ENCODE measurements at places on chromosomes 1 and 21.

GRCh38 chr1:53878492-53879105, 11.0 kb downstream of the YIPF1 start:
- DNase-seq, result no peak

- DNase-seq, result no peak
Observed at GRCh38 chr1:215895276-215895675, 328.2 kb downstream of the KCTD3 start.

DNA sequence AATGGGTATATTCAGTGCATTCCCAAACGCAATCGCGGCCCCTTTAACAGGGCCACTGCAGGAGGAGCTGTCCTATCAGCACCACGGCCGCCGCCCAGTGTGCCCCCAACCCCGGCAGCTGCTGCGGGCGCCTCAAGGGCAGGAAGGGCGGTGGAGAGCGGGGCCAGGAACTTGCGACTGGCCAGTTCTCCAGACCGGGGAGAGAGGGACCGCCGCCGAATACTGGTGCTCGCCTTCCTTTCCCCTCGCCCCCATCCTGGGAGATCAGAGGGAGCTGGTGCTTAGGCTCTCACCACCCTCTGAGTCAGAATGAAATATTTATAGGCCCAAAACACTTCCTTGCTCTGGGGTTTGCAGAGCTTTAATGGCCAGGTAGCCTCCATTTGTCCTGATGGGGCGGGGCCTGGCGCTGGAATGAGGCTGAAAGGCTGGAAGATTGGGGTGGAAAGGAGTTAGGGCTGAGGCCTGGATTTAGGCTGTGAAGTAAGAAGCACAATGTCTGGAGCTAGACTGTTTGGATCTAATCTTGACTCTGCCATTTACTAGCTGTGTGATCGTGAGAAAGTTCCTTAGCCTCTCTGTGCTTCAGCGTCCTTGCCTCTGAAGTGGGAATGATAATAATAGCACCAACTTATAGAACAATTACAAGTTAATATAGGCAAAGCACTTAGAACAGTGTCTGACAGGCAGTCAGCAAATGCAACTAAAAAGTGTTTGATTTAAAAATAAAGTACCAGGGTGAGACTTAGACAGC, 75.5 kb downstream of the NAV1 start:
- DNase-seq, result no peak

- DNase-seq, result no peak
Observed at GRCh38 chr1:58768191-58768731, 15.6 kb downstream of the JUN start.

GRCh38 chr1:226400519-226401354, 7.2 kb downstream of the PARP1 start:
- no peak for DNase-seq

GRCh38 chr1:179121159-179121938, 39.5 kb downstream of the TOR3A start:
- DNase-seq, result peak; percentile 83

GRCh38 chr1:52139817-52140540, 1.9 kb upstream of the ZFYVE9 start:
- no peak for DNase-seq

DNA sequence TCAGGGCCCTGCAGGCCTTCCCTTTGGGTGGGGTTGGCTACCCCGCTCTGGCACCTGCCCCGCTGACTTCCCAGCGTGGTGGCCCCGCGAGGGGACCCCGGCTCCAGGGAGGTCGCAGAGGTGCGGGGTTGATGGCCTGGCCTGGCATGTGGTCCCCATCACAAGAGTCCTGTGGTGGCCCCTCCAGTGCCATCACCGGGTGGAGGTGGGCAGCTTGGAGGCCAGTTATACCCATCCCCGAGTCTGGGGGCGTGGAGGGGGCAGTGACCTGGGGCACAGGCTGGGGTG, 26.8 kb downstream of the PRMT2 start:
- no peak for DNase-seq

GRCh38 chr1:25072461-25072860, 142.4 kb upstream of the RUNX3 start:
- no peak for DNase-seq

GRCh38 chr1:47938520-47938919, 58.7 kb downstream of the TRABD2B start:
- DNase-seq, result no peak

GRCh38 chr1:212219679-212220463, 65.3 kb upstream of the PPP2R5A start:
- DNase-seq, result no peak

DNA sequence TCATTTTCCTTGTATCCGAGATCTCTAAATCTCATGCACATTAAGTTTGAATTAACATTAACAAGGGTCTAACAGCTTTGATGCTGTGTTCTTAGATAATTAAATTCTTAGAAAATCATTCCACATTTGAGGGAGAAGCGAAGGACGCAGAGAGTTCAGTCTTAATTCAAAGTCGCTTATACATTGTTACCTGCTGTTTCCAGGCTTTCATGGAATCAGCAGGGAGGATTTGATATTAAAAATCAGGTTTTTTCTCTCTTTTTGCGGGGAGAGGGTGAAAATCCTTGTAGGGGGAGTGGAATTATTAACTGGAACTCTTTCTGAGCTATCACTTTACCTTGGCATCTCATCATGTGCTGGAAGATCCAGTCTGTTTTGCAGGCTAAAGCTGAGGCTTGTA, 27.7 kb upstream of the DAB1 start:
- no peak for DNase-seq

- no peak for DNase-seq
Observed at GRCh38 chr1:218591966-218592365, 246.8 kb downstream of the TGFB2 start.

GRCh38 chr1:50637460-50637859, 214.2 kb upstream of the DMRTA2 start:
- DNase-seq, result no peak

DNA sequence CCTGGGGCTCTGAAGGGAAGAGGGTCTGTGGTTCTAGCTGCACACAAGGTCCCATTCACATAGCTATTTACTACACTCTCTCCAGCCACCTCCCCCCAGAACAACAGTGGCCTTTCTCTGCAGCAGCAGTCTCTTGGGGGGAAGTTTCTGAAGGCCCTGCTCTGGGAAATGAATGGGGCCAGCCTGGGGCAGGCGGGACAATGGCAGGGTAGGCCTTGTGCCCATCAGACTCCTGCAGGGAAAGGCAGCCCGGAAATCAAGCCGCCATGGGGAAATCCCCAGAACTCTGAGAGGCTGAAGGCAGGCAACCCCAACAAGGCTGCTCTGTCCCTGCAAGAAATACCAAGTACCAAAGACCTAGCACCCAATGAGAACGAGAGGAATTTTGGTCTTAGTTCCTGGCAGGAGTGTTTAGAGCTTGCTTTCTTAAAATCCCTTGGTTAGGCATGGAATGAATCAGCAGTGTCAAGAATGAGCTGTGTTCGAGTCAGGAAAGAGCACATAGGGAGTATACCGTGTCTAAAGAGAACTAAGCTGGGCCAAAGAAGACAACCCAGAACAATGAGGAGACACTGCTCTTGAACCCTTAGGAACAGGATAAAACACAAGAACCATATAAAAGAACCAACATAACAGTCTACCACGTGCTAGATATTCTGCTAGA, 11.3 kb downstream of the ARHGEF11 start:
- DNase-seq, result no peak

- no peak for DNase-seq
Observed at GRCh38 chr1:162151900-162152829, 82.7 kb downstream of the NOS1AP start.

GRCh38 chr21:18449605-18450550, 46.3 kb upstream of the TMPRSS15 start:
- DNase-seq, result no peak

GRCh38 chr1:57492586-57493226, 68.8 kb upstream of the DAB1 start:
- no peak for DNase-seq

- DNase-seq, result no peak
Observed at GRCh38 chr1:240577095-240577494, 34.9 kb downstream of the GREM2 start.

DNA sequence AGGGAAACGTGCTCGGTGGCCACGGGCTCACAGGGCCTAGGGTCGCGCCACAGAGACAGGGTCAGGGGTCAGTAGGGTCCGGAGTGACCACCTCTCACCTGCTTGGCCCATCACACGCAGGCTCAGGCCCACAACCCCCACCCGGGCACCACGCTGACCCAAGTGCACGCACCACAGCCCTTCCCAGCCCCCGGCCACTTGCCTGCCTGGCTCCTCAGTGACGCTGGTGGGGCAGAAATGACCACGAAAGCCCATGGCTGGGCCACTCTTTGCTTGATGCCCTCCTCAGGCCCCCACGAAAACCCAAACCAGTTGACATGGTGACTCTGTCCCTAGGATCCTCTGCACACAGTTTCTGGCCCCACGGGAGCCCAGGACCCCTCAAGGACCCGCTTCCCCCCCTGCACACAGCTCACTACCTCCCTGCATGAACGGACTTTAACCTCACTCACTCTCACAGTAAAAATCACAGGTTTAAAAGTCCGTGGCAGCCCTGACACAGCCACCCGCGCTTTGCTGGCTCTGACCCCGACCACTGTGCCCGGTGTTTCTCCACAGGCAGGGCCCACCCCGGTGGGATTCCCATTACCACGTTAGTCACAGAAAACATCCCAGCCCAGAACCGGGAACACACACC, 20.7 kb downstream of the NADK start:
- DNase-seq, result peak; percentile 57

DNA sequence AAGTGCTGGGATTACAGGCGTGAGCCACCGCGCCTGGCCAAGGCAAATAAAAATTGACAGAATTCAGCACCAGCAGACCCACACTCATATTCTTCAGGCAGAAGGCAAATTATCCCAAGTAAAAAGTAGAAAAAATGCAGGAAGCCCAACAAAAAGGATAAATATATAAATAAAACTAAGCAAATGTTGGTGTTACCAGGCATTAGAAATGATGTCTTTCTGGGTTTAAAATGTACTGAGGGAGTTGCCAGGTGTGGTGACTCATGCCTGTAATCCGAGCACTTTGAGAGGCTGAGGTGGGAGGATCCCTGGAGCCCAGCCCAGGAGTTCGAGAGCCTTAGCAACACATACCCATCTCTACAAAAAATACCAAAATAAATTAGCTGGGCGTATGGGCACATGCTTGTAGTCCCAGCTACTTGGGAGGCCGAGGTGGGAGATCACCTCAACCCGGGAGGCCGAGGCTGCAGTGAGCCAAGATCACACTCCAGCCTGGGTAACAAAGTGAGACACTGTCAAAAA, 6.3 kb downstream of the INTS11 start:
- no peak for DNase-seq

GRCh38 chr1:196178083-196178635, 430.1 kb downstream of the KCNT2 start:
- no peak for DNase-seq

DNA sequence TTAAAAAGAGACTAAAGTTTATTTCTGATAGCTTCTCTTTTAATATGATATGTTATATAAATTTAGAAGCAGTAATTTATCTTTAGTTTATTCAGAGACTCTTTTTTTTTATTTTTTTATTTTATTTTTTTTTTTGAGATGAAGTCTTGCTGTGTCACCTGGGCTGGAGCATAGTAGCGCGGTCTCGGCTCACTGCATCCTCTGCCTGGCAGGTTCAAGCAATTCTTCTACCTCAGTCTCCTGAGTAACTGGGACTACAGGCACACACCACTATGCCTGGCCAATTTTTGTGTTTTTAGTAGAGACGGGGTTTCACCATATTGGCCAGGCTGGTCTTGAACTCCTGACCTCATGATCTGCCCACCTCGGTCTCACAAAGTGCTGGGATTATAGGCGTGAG, 89.6 kb downstream of the DISP1 start:
- DNase-seq, result no peak

GRCh38 chr1:37602750-37603694, 7.3 kb upstream of the GNL2 start:
- no peak for DNase-seq

DNA sequence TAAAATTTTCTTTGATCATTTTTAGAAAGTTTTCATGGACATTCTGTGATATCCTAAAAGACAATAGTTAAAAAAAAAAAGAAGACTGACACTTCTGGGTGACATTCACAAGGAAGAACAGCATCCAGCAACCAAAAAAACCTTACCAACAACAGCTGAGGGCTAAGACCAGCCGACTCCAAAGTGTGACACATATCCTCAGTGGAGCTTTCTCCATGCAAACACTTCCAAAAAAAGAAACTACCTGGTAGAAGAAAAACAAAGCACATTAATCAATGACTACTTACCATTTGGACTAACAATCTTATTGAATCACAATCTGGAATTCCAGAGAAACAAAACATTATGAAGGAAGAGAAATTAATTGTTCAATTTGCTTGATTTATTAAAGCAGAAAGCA, 88.2 kb downstream of the IARS2 start:
- DNase-seq, result no peak

- DNase-seq, result no peak
Observed at GRCh38 chr1:244383278-244383884, 68.3 kb downstream of the ADSS2 start.

GRCh38 chr1:16249596-16250241, 12.7 kb upstream of the CPLANE2 start:
- DNase-seq, result no peak

- no peak for DNase-seq
Observed at GRCh38 chr1:171717062-171717718, 24.7 kb downstream of the VAMP4 start.

DNA sequence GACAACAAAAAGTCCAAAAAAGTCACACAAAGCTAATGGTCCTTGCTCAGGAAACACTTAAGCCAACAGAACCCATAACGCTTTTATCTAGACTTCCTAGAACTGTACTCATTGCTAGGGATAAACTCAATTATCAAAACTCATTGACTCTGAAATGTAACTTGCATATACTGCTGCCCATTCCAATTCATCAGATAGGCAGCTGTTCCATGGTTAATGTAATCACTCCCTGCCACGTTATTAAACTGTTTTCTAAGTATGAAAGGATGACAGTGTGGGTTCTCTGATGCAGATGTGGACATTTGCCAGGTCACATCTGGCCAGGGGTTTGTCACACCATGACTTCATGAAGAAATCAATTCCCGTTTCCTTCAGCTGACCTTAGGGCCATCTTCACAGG, 30.3 kb upstream of the DNAJC11 start:
- DNase-seq, result no peak

GRCh38 chr1:5010656-5011055, 356.2 kb downstream of the AJAP1 start:
- DNase-seq, result no peak

DNA sequence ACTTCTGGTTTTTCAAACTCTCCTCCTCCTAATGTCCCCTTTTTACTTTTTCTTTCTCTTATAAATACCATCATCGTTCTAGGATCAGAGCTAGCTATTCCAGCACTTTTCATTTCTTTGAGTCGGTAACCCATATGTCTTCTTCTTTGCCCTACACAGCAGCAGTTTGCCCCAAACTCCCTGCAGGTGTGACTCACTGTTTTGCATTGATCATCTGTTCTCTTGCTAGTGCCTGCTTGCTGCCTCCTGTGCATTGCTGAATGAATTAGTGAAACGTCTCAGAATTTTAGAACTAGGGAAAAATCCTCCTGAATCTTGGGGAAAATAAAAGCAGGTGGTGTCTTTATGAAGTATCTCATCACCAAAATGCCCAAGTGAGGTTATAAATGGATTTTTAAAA, 21.7 kb downstream of the KCNK2 start:
- DNase-seq, result no peak

Data from mucosa of descending colon (tissue), 3 donors.